Airway epithelial cell (primary cell): ENCODE measurements at places on chromosomes 2 and 18. TPM values are rescaled to one million over a fixed set of nuclear protein-coding genes. Genes with fewer than 3 reads are reported as not detected.

The ELOA2 gene
- not detected in 2 replicates for total RNA-seq

The PELI1 gene
- 29.8 and 35.8 TPM in 2 replicates for total RNA-seq

The VSNL1 gene
- total RNA-seq: 21.7 and 23.7 TPM in 2 replicates

The CYBRD1 gene
- total RNA-seq: 9.6 and 11.6 TPM in 2 replicates

The MYO1B gene
- 132 and 157 TPM in 2 replicates for total RNA-seq

The GKN1 gene
- not detected in 2 replicates for total RNA-seq

The SP140L gene
- 2.7 and 6.0 TPM in 2 replicates for total RNA-seq

The CCL20 gene
- total RNA-seq: 14.9 and 17.5 TPM in 2 replicates

The GAD1 gene
- 2.6 TPM in 1 of 2 replicates, not detected in the other for total RNA-seq

The POTEC gene
- total RNA-seq: not detected in 2 replicates

The SIX3 gene
- total RNA-seq: not detected in 2 replicates

The RESP18 gene
- not detected in 2 replicates for total RNA-seq

The ATP5F1A gene
- total RNA-seq: 643 and 848 TPM in 2 replicates

The BZW1 gene
- 470 and 580 TPM in 2 replicates for total RNA-seq

The GPBAR1 gene
- 0.56 TPM in 1 of 2 replicates, not detected in the other for total RNA-seq

The EN1 gene
- not detected in 2 replicates for total RNA-seq

The PTPRN gene
- total RNA-seq: 0.49 TPM in 1 of 2 replicates, not detected in the other

The TMEM178A gene
- 0.21 and 0.56 TPM in 2 replicates for total RNA-seq
